ENCODE measurements at places on chromosomes 11 and 22.

DNA sequence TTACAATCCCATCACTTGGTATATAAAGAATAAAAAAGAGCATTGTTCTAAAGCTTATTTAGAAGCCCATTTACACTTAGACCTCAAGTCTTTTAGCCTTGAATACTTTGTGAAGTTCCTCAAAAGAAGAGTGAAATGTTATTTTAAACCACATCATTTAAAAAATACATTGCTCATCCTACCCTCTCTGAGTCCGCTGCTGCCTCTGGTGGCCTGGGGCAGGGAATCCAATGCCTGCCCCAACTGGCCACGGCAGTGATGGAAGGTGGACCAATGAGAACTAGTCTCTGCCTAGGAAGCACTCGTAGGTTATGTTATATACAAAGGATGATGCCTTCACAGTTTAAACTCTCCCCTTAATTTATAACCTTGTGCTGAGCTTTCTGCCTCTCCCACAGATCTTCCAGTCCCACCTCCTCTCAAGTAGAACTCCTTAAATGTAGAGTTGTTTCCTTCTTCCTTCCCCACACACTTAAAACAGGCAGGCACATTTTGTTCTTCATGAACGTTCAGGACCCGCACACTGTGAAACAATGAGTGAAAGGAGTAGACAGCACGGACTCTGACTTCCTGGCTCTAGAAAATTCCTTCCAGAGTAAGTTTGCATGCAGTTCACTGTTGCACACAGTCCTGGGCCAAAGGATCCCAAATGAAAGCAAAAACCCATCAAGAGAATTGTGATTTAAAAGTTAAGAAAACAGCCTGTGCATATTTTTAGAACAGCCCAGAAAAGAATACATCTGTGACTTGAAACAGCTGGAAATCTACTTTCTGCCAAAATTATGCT lies 167.8 kb downstream of the RRAS2 start:
- DNase-seq = no peak

DNA sequence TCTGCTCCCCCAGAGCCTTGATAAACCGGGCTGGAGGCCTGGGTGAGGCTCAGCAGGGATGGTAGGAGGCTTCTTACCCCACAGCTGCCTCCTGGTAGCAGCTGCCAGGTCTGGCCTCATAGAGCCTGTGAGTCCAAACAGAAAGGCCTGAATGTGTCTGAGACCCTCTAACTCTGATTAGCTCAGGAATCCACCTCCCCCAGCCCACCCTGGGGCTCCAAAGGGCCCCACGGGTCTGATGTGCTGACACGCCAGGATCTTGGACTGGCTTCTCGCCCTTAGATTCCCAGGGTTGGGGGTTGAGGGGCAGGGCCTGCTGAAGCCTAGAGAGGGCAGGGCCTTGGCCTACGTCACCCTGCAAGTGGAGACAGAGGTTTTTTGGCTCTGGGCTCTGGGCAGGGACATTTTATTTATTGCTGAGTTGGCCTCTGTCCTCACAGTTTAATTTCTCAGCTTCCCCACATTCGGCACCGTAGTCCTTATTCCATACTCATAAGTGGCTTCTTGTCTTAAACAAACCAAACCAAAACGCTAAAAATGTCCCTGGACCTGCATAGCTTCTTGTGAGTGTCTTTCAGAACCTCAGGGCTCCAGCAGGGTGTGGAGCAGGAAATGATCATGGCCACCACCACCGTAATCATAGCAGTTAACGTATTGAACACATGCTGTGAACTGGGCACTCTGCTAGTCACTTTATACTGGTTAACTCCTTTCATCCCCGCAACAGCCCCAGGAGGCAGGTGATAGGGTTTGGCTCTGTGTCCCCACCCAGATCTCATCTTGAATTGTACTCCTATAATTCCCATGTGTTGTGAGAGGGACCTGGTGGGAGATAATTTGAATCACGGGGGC lies 25.1 kb downstream of the KIAA1671 start:
- no peak for DNase-seq

DNA sequence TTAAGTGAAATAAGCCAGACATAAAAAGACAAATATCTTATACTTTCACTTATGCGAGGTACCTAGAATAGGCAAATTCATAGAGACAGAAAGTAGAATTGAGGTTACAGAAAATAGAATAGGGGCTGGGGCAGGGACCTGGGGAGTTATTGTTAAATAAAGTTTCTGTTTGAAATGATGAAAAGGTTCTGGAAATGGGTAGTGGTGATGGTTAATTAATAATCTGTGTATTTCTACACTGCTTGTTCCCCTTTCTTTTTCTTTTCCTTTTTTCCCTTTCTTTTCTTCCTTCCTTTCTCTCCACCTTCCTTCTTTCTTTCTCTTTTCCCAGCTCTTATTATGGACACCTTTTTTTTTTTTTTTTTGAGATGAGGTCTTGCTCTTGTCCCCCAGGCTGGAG lies 2.8 kb downstream of the NAALADL1 start:
- DNase-seq = no peak

GRCh38 chr11:46445920-46446771 lies 54.6 kb upstream of the CHRM4 start:
- DNase-seq = no peak

DNA sequence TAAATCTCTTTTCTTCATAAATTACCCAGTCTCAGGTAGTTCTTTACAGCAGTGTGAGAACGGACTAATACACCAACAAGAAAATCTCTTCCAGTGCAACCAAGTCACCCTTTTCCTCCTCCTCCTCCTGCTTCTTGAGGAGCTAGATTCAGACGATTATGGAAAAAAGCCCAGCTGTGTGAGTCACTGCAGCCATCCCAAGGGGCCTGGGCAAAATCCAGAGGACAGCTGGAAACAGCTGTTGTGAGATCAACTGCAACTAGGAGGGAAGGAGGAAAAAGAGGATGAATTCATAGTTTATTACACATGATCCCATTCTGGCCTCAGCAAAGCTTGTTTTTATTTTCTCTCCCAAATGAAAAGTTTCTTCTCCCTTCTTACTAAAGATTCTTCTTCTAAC lies 32.9 kb downstream of the RBFOX2 start:
- DNase-seq = peak; percentile 87

- no peak for DNase-seq
Observed at GRCh38 chr11:109707411-109707810, 285.4 kb downstream of the C11orf87 start.

- no peak for DNase-seq
Observed at GRCh38 chr11:38582756-38583155, 1984.7 kb upstream of the RAG2 start.

DNA sequence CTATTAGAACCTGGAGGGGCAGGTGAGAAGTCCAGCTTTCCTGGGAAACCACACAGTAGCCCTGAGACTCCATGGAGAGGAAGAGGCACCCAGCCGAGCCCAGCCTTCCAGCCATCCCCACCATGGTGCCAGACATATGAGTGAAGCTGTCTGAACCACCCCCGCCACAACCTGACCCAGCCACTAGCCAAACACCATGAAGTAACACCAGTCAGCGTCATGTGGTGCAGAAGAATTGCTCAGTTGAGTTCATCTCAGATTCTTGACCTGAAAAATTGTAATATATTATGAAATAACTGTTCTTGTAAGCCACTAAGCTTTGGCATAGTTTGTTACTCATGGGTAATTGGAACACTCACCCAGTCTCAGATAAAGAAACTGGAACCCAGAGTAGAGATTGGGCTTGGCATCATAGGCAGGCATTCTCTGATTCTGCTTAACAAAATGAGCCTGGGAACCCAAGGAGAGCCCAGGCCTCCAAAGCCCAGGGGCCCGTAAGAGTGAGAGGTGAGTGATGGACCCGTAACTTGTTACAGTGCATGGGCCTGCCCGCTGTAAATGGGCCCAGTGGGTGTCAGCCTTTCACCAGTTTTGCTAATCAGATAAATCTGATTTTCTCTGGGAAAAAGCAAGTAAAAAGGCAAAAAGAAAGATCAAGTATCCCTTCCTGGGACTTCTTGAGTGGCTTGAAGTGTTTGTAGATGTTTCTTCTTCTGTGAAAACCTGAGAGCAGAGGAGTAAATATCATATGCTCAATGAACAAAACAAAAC lies 305.5 kb downstream of the DDX10 start:
- no peak for DNase-seq

DNA sequence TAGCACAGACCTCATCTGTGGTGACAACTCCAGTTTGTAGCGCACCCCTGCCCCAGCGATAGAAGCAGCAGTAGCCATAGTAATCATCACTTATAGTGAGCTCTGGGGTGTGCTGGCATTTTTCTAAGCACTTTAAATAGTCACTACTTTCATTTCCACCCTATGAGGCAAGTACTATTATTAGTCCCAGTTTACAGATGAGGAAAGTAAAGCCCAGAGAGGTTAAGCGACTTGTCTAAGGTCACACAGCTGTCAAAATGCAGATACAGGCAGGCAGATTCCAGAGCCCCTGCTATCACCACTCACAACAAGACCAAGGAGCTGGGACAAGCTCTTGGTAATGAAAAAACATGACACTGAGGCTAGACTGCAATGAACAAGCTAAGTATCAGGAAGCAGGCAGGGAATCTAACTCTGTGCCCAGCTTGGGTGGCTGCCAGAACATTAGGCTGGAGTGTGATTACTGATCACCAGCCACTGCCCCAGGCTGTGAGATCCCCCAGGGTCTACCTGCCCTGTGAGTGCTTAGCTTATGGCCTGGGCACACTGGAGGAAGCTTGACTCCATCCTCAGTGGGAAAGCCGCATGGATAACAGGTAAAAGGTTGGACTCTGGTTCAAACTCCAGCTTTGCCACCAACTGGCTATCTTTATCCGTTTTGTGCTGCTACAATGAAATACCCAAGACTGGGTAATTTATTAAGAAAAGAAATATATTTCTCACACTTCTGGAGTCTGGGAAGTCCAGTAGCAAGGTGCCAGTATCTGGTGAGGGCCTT lies 561.1 kb downstream of the MN1 start:
- DNase-seq = no peak

DNA sequence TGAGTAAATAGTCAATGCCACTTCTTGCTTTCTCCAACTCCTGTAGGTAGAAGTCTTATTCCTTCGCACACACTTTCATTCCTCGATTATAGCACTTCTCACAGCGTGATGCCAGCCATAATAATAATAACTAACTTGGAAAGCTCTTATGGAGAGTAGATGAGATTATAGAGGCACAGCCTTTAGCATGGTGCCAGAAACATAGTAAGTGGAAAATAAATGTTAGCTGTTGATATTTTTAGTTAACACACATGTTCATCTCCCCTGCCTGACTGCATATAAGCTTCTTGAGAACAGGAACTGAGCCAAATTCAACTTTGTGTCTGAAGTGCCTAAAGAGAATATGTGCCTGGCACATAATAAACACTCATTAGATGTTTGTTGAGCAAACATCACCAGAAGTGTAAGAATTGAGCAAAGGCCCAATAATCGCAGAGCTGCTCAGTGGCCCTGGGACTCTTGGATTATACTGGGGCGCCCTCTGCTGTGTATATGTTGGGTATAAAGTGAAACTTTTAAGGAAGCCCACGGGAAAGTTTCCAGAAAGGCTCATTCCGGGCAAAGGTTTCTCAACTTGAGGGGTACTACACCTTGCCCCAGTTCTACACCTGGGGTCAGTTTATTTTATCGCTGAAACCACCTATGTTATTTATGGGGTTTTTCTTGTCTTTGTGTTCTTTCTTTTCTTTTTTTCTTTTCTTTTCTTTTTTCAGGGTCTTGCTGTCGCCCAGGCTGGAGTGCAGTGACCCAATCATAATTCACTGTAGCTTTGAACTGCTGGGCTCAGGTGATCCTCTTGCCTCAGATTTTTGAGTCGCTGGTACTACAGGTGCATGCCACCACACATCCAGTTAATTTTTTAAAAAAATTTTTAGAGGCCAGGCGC lies 22.3 kb downstream of the SLN start:
- peak; percentile 58 for DNase-seq

- no peak for DNase-seq
Observed at GRCh38 chr22:46721501-46722085, 16.5 kb downstream of the CERK start.

- DNase-seq = no peak
Observed at GRCh38 chr11:133153031-133153430, 379.3 kb downstream of the OPCML start.

DNA sequence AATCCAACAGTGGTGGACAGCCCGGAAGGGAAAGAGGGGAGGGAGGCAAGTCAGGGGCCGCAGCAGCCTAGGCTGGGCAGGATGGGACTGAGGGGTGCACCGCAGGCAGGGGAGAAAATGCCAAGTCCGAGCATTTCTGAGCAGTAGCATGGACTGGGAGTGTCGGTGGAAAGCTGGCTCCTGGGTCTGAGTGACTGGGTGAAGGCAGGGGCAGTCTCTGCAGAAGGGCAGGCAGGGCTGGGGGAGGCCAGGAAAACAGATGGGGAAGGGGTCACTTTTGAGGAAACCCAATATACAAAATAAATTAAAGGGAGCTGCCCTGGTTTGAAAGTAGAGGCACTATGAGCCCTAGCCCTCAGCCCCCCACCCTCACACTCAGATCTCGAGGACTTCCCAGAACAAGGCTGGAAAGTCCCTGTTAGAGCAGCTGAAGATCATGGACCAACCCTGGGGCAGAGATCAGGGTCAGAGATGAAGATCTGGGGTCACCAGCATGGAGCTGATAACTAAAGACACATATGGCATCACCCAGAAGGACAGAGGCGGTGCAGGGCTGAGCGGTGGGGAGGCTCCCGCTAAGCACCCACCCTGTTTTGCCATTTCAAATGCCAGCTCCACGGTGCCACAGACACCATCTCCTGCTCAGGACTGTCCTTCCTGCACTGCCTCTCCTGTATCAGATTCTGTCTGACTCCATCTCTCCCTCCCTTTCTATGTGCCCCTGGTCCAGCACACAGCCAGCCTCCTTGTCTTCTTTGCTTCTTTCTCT lies 32.4 kb upstream of the ETS1 start:
- no peak for DNase-seq

- DNase-seq = no peak
Observed at GRCh38 chr11:118275176-118275575, 11.1 kb upstream of the MPZL2 start.

DNA sequence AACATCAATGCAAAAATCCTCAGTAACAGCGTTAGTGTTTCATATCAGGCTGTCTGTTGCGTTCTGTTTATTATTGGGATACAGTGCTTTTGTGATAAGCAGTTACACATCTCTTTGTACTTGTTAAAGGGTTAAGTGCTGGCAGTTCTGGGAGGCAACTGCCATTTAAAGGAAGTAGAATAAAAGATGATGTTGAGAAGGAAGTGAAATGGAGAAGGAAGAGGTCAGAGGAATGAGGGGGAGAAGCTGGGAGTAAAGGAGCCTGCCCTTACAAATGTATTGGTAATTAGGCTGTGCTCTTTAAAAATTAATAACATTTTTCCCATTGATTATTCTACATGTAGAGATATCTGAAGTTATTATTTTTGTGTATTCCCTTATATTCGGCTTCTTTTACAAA lies 674.7 kb downstream of the NTM start:
- no peak for DNase-seq

DNA sequence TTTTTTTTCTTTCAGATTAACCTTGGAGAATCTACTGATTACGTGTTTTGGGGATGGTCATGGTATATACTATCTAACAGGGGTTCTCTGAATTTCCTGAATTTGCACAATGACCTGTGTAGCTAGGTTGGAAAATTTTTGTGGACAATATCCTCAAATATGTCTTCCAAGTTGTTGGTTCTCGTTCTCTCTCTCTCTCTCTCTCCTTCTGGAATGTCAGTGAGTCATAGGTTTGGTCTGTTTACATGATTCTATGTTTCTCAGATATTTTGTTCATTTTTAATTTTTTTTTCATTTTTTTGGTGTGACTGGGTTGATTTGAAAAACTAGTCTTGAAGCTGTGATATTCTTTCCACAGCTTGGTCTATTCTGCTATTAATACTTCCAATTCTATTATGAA lies 604.0 kb upstream of the ANO3 start:
- no peak for DNase-seq

GRCh38 chr11:38835966-38836365 lies 2237.9 kb upstream of the RAG2 start:
- no peak for DNase-seq

All from AG08396 (cell line).